Cardiac atrium fibroblast (primary cell): ENCODE measurements at places on chromosomes 5 and 9. TPM values are rescaled to one million over a fixed set of nuclear protein-coding genes. Genes with fewer than 3 reads are reported as not detected.

The SYNPO gene
- 68.2 and 86.0 TPM in 2 replicates for total RNA-seq

The SLC34A1 gene
- not detected in 2 replicates for total RNA-seq

The CD74 gene
- 0.65 TPM in 1 of 2 replicates, not detected in the other for total RNA-seq

The SLC36A2 gene
- total RNA-seq: not detected in 2 replicates

The FAM169A gene
- total RNA-seq: not detected in 2 replicates

The RMRP gene
- total RNA-seq: 11,420 and 19,025 TPM in 2 replicates

The TMC1 gene
- not detected in 2 replicates for total RNA-seq

The PTGS1 gene
- total RNA-seq: 267 and 340 TPM in 2 replicates

The CFAP77 gene
- total RNA-seq: not detected in 2 replicates
